ENCODE measurements at places on chromosomes 3 and 15. TPM values are rescaled to one million over a fixed set of nuclear protein-coding genes. Genes with fewer than 3 reads are reported as not detected.

- no peak overlapping the region for H3K27ac ChIP-seq
- no peaks in the 10 kb centered on the region for H3K27me3 ChIP-seq
- H3K4me1 ChIP-seq: no peaks in the 10 kb centered on the region
- DNase-seq: no peak
Observed at GRCh38 chr15:82969353-82969752, 16.7 kb upstream of the RAMAC start.

Gene TEX9
- 3.3 TPM for total RNA-seq

Gene BFSP2
- not detected for total RNA-seq

- DNase-seq: no peak
- no peaks in the 10 kb centered on the region for H3K27me3 ChIP-seq
- H3K4me1 ChIP-seq: no peaks in the 10 kb centered on the region
- no peak overlapping the region for H3K27ac ChIP-seq
- H3K36me3 ChIP-seq: no peaks in the 10 kb centered on the region
- no peak overlapping the region for H3K4me3 ChIP-seq
Observed at GRCh38 chr3:23518441-23518840, 287.3 kb upstream of the UBE2E1 start.

DNA sequence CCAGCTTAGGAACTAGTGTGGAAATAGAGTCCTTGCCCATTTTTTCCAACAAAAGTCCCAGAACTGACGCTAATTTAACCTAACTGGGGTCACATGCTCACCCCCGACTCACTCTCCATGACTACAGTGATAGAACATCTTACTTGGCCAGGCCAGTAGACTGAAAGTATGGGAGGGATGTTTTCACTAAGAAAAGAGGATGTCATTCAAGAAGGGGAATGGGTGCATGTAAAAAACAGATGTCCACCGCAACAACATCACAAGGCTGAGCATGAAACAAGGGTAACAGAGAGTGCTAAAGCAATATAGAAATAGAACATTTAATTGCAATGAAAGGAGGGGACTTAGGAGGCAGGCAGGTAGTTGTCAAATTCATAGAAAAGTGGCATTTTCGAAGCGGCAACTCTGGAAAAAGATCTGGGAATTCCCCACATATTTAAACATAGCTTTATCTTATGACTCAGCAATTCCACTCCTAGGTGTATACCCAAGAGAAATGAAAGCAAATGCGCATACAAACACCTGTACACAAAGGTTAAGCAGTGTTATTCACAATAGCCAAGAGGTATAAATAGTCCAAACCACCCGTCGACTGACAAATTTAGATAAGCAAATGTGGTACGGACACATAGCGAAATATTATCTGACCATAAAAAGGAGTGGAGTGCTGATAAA lies 41.1 kb upstream of the UBE2E2 start:
- peak; percentile 73 for DNase-seq
- peak overlapping the region; percentile 38 for H3K4me3 ChIP-seq
- no peaks in the 10 kb centered on the region for H3K27me3 ChIP-seq
- H3K36me3 ChIP-seq: no peaks in the 10 kb centered on the region
- peaks cover 43% of the 10 kb centered on the region for H3K4me1 ChIP-seq

- no peak overlapping the region for H3K27ac ChIP-seq
- no peak for DNase-seq
- H3K4me1 ChIP-seq: no peaks in the 10 kb centered on the region
- no peaks in the 10 kb centered on the region for H3K36me3 ChIP-seq
- no peak overlapping the region for H3K4me3 ChIP-seq
Observed at GRCh38 chr15:88735212-88735611, 68.0 kb upstream of the ACAN start.

- H3K36me3 ChIP-seq: no peaks in the 10 kb centered on the region
- H3K27ac ChIP-seq: no peak overlapping the region
- no peak for DNase-seq
- H3K4me1 ChIP-seq: no peaks in the 10 kb centered on the region
- H3K27me3 ChIP-seq: no peaks in the 10 kb centered on the region
Observed at GRCh38 chr15:66868918-66869317, 166.9 kb downstream of the SMAD6 start.

- no peaks in the 10 kb centered on the region for H3K36me3 ChIP-seq
- no peaks in the 10 kb centered on the region for H3K27me3 ChIP-seq
- no peak overlapping the region for H3K4me3 ChIP-seq
- DNase-seq: peak; percentile 92
- H3K4me1 ChIP-seq: peaks cover 38% of the 10 kb centered on the region
- H3K27ac ChIP-seq: no peak overlapping the region
Observed at GRCh38 chr15:88918738-88919137, 5.6 kb upstream of the MFGE8 start.

DNA sequence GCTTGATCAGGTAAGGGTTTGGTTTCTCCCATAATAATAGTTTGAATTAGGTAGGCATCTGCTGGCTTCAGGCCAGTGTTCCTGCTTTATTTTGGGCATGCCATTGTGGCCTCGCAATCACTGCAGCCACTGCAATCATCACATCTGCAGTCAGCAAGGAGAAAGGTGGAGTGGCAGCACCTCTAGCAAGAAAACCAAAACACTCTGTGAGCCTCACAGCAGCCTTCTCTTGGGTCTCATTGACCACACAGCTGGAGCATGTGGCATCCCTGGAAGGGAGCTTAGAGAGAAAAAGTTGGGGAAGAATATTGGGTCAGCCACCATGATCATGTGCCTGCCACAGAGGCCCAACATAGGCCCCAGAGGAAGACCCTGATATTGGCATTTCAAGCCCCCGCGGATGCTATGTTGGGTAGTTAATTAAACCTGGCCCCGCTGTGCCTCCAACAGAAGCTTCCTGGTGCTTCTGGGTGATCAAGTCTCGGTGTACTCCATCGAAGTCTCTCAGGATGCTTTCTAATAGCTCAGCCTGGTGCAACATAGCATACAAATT lies 158.0 kb upstream of the UBE2E1 start:
- no peak for DNase-seq
- no peak overlapping the region for H3K4me3 ChIP-seq
- no peaks in the 10 kb centered on the region for H3K27me3 ChIP-seq
- no peaks in the 10 kb centered on the region for H3K36me3 ChIP-seq
- no peak overlapping the region for H3K27ac ChIP-seq

GRCh38 chr3:102000620-102001209 lies 151.4 kb downstream of the NFKBIZ start:
- no peak overlapping the region for H3K4me3 ChIP-seq
- no peak overlapping the region for H3K27ac ChIP-seq
- peak; percentile 32 for DNase-seq
- H3K27me3 ChIP-seq: no peaks in the 10 kb centered on the region

DNA sequence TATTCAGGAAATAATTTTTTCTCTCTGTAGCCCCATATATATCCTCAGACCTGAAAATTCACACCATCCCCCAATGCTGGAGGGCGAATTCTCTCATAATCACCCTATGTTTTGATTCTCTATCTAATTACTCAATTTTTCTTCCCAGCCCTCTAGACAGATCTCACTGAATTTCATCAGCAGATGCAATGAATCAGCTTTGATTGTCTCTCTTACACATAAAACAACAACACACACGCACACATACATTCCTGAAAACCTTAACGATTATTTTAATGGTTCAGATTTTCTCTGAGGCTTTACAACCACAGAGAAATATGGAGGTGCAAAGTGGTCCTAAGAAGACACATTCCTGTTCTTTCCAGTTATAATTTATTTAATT lies 11.1 kb downstream of the RBMS3 start:
- DNase-seq: no peak
- H3K27me3 ChIP-seq: no peaks in the 10 kb centered on the region
- no peak overlapping the region for H3K4me3 ChIP-seq
- H3K27ac ChIP-seq: no peak overlapping the region
- no peaks in the 10 kb centered on the region for H3K4me1 ChIP-seq
- H3K36me3 ChIP-seq: no peaks in the 10 kb centered on the region

DNA sequence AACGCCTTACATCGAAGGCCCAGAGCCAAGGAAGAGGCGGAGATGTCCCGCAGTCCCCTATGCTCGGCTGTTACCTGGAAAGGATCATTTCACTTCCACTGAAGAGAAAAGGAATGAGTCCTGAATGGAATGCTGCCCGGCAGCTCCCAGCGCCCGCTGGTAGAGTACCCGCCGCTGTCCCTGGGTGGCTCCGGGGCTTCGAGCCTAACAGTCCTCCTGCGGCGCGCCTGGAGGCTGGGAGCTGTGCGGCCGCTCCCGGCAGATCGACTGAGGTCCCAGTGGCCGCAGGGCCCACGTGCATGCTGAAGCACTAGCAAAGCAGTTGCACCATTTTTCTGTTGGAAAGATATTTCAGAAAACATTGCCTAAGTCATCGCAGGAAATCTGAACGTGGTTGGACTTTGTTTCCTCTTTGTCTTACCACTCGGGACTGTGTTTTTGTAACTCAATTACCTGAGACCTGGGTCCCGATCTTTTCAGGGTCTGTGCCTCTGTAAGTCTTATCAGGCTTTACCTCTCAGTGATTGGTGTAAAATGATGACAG lies 984 bp downstream of the RNU6-1 start:
- H3K36me3 ChIP-seq: no peaks in the 10 kb centered on the region
- no peak overlapping the region for H3K27ac ChIP-seq
- peaks cover 16% of the 10 kb centered on the region for H3K27me3 ChIP-seq
- peaks cover 17% of the 10 kb centered on the region for H3K4me1 ChIP-seq
- DNase-seq: peak; percentile 61

Gene CLRN1
- not detected for total RNA-seq

DNA sequence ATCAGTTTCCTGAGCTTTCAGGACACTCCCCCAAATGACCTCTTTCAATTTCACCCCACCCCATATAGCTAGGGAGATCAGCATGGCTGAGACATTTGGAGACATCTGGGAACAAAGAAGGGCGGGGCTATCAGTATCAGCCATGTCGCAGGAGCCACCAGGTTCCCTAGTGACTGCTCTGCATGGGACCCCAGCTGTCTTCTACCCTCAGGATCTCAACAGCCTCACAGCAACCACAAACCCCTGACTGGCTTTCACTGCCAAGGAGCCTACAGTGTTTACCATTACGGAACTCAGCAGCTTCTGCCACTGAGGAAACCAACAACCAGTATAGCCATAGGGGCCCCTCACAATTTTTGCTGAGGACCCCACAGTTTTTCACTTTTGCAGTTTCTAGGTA lies 269.6 kb upstream of the TRIM42 start:
- DNase-seq: no peak
- no peaks in the 10 kb centered on the region for H3K4me1 ChIP-seq
- no peaks in the 10 kb centered on the region for H3K36me3 ChIP-seq
- no peak overlapping the region for H3K4me3 ChIP-seq

Gene CP
- not detected for total RNA-seq

Gene ZBBX
- total RNA-seq: 1.0 TPM

- no peak overlapping the region for H3K27ac ChIP-seq
- no peaks in the 10 kb centered on the region for H3K36me3 ChIP-seq
- no peak for DNase-seq
- H3K4me1 ChIP-seq: peaks cover 14% of the 10 kb centered on the region
- no peak overlapping the region for H3K4me3 ChIP-seq
Observed at GRCh38 chr3:23128655-23129054, 74.5 kb upstream of the UBE2E2 start.

Gene IL17RD
- total RNA-seq: 3.7 TPM

DNA sequence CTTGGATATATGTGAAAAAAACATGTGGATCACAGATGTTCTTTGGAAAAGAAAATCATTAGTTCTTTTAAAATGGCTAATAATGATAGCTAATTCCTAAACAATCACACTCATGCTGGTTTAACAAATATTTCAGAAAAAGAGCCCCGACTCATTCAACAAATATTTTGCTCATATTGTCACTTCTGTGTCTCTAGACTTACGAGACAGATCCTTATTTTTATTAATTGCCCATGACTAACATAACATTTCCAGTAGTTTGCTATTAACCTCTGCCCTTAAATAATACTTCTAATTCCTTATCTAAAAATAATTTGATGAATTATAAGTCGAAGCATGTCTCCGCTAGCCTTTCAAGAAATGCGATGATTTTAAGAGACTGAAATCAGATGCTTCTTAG lies 70.4 kb downstream of the SATB1 start:
- no peak overlapping the region for H3K4me3 ChIP-seq
- H3K27ac ChIP-seq: no peak overlapping the region
- H3K27me3 ChIP-seq: no peaks in the 10 kb centered on the region
- 0 out of 2 replicates have a peak, but pooled peaks cover 5% of the 10 kb centered on the region for H3K4me1 ChIP-seq
- no peaks in the 10 kb centered on the region for H3K36me3 ChIP-seq

Gene SLC7A14
- total RNA-seq: not detected

- H3K36me3 ChIP-seq: no peaks in the 10 kb centered on the region
- H3K27ac ChIP-seq: no peak overlapping the region
- H3K4me1 ChIP-seq: no peaks in the 10 kb centered on the region
Observed at GRCh38 chr15:74208496-74208895, 5.9 kb upstream of the STRA6 start.

- H3K4me3 ChIP-seq: no peak overlapping the region
- H3K27me3 ChIP-seq: peaks cover 21% of the 10 kb centered on the region
- H3K4me1 ChIP-seq: no peaks in the 10 kb centered on the region
Observed at GRCh38 chr3:167602041-167602440, 51.7 kb downstream of the WDR49 start.

DNA sequence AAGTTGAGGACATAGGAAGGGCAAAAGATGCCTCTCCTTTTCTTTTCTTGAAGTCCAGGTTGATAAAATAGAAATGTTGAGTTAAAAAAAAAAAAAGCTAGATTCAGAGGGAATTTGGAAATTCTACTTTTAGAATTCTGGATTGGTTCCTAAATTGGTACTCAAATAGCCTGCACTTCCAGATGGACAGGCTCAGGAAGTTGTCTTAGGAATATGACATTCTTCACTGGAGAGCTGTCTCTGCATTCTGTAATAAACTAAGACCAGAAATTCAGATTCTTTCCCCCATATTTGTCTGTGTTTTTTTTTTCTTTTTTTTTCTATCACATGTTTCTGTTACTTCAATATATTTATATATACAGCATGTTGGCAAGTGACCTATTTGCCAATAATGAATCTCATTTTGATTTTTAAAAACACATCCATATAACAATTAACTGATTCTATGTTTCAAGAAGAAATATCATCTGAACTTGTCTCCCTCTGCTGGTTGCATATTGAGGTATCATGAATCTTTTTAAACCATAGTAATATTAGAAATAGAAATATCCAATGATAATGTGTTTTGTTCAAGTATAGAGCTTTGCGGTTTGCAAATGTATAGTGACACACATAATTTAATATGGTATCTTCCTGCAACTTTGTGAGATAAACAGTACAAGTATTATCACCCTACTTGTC lies 8.5 kb upstream of the LSAMP start:
- H3K4me1 ChIP-seq: no peaks in the 10 kb centered on the region
- no peaks in the 10 kb centered on the region for H3K27me3 ChIP-seq
- H3K27ac ChIP-seq: no peak overlapping the region
- no peaks in the 10 kb centered on the region for H3K36me3 ChIP-seq

Gene GPR15
- not detected for total RNA-seq

Data from PC-3 (cell line).